ENCODE measurements at places on chromosomes 16 and 17. TPM values are rescaled to one million over a fixed set of nuclear protein-coding genes. Genes with fewer than 3 reads are reported as not detected.

Gene CRHR1
- 5.1 TPM for total RNA-seq

Gene TTYH2
- total RNA-seq: 13.3 TPM

Gene SYCE1L
- 2.0 TPM for total RNA-seq

Gene CES2
- 51.1 TPM for total RNA-seq

Gene MT1M
- not detected for total RNA-seq

Gene CD300LF
- total RNA-seq: not detected

Gene KRT40
- not detected for total RNA-seq

Gene KRT36
- total RNA-seq: not detected

Gene DHX40
- 65.8 TPM for total RNA-seq

Gene ADAP2
- 15.5 TPM for total RNA-seq

Gene KRT14
- total RNA-seq: not detected

Gene ADAM11
- total RNA-seq: 0.14 TPM

Gene LUC7L
- 30.2 TPM for total RNA-seq

Gene PIMREG
- 59.2 TPM for total RNA-seq

Gene CCL8
- total RNA-seq: not detected
